ENCODE measurements at places on chromosomes 6 and 20.

DNA sequence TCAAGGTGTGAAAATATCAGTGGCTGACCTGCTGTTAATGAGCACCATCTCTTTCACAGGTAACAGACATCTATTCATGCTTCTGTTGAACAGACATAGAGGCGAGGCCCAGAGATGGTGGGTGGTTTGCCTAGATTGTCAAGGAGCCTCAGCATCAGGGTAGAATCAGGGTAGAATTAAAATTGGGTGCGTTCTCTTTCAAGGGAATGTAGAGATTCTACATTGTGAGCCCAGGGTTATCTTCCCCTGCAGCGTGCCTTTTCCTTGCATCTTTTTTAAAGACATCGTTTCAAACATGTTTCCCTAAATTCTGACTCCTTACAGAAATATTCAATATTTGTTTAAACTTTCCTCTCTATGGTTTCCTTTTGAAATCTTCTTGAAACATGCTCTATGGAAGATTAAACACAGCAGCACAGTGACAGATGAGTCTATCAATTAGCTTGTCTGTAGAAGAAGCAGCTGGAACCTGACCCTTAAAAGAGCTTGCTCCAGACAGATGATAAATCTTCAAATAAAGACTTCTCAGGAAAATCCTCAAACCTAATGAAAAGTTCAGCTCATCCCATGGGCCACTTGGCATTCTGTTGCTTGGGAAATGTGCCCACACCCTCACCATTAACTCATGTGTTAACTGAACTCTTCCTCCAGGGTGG lies 119.8 kb downstream of the IPCEF1 start:
- no peak for DNase-seq

DNA sequence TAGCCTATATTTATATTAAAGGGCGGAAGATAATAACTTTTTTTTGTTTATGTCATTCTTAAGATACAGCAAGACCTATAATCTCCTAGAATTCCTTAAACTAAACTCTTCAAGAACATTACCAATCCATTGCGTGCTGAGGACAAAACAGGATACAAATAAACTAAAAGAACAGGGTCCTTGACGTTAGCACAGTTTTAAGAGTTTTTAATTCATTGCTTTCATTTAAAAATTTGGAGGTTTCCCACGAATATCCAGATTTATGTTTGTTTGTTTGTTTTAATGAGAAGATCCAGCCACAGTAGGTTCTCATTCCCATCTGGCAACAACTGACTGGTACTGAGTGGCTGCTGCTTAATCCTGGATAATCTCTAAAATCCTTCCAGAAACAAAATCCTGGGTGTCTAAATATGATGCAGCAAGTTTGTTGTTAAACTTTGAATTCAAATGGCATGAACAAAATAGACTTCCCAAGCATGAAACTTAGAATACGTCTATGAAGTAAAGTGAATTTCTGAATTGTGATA lies 153.7 kb downstream of the HACE1 start:
- DNase-seq = no peak

- no peak for DNase-seq
These were observed 10.7 kb upstream of the MLIP start for GRCh38 chr6:54100411-54101006.

GRCh38 chr6:136341367-136341766 lies 51.7 kb upstream of the BCLAF1 start:
- DNase-seq = no peak

- DNase-seq = no peak
These were observed 45.6 kb downstream of the ARID1B start for GRCh38 chr6:156822747-156823206.

DNA sequence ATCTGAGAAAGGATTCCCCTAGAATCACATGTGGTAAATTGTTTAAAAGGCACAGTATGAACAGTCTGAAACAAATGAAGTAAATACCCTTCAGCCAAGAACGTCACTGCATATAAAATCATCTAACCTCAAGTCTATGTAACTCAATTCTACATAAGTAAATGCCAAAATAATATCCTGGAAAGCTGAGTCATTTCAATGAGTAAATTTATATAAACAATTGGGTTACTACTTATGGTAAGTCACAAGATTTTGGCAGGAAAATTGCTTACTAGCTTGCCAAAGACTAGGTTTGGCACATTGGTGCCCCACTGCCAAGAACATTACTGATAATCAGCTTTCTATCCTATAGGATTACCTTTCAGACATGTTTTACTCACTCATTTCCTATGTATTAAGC lies 8.4 kb downstream of the GMDS start:
- DNase-seq = no peak

DNA sequence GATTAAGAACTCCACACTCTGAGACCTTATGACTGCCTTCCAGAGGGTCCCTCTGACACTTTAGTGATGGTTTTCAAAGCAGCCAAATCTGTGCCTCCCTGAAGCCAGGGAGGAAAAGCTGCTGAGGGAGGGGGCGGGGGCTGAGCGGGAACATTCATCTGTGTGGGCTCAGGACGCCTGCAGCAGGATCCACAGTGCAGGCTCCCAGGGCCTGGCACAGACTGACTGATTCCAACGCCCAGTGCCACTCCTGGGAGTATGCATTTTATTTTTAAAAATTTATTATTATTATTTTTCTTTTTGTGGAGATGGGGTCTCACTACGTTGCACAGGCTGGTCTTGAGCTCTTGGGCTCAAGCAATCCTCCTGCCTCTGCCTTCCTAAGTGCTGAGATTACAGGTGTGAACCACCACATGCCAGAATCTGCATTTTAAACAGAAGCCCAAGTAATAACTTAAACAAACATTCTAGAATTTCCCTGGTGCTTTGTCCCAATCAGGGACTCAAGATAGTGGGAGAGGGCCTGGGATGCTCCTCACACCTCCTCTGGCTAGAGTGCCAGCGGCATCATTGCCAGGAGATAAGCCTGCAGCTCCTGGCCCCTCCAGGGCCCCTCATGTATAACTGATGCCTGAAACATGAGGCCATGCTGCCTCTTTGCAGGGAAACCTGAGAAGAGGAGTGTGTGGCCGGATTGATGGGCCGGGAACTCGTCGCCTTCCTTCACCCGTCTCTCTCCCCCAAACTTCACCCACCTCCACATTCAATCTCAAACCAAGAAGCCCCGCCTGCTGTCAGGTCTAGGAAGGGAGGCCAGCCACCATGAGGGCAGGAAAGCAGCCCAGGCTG lies 438 bp upstream of the TMC2 start:
- DNase-seq = no peak

DNA sequence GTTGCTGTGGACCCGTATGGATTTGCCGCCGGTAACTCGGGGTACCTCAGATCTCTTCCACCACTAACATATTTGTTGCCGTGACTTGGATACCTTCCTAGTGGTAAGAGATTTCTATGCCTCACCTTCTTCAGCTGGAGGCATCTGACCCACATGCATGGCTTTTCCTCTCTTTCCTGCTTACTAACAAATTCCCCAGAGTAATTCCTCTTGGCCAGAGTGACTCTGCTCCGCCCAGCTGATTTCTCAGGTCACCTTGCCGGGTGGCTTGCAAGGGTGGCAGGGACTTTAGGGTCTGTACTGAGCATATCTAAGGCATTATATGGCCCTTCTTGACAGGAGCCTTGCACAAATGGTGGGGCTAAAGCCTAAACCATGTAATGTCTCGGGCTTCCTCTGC lies 38.2 kb downstream of the FAM184A start:
- no peak for DNase-seq

- no peak for DNase-seq
These were observed 9.6 kb downstream of the DYNLRB1 start for GRCh38 chr20:34525709-34526416.

DNA sequence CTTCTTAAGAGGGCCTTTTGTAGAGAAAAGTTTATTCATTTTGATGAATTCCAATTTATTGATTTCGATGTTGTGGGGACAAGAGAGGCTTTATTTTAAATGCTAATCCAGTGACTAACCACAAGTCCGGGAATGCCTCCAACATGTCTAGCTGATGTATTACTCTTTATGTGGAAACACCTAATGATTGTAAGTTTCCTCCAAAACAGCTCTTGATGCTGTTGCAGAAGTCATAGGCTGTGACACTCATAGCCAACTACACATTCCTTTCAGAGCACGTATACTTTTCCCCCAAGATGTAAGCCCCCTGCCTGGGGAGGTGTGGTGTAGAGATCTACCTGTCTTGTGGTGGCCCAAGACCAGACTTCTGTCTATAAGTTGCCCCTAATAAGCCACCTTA lies 61.3 kb upstream of the RNF24 start:
- no peak for DNase-seq

DNA sequence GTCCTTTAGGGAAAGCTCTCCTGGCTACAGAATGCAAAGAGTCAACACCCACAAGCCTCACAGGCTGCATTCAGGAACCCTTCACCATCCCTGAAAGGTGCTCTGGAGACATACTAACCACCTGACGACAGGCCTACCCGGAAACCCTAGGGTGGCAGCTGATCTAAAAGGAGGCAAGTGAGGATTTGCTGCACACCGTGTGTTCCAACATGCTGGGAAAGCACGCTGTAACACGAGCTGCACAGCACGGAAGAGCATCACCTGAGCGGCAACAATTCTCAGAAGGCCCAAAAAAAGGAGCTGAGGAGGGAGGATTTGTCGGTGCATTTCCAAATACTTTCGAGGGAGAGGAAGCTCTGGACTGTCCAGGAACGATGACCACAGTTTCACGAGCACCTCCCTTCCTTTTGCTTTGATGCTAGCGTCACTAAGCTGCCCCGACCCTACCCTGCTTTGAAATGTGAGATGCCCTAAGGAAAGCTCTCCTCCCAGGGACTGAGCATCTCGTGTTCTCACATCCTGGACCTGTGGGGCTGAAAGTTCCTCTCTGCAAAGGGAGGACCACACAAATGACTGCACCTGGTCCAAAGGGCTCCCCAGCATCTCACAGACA lies 87.0 kb downstream of the PPP1R3G start:
- no peak for DNase-seq

- DNase-seq = no peak
These were observed 120.9 kb downstream of the CFAP61 start for GRCh38 chr20:20173254-20173653.

GRCh38 chr6:85726206-85726605 lies 83.5 kb upstream of the SYNCRIP start:
- no peak for DNase-seq

DNA sequence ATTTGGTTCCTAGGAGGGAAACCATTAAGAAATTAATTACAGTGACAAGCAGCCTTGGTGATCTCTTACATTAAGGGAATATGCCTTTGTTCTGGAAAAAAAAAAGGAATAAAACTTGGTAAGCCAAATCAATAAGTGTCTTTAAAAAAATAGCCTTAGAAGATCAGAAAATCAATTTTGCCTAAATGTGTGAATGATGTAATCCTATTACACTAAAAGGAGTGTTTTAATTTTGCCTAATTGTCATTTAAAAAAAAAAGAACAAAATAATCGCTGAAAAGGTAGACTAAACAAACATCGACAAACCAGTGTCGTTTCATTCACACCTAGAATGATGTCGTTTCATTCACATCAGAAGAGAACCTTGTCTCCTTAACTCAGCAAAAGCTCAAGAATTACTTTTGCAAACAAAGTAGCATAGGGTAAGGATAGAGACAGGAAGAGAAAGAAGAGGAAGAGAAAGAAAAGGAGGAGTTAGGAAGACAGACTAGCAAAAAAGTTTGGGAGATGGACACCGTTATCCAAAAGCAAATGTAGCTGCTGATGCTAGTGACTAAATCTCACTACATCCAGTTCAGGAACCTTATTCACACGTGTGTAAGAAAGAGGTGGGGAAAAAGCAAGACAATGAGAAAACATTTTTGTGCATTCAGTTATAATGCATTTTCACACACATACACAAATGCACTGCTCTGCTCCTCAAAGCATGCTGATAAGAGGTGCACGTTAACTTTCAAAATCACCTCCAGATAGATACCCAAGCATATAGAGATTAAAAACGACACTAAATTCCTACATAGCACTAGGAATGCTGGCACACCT lies 60.6 kb downstream of the HIVEP2 start:
- DNase-seq = no peak

DNA sequence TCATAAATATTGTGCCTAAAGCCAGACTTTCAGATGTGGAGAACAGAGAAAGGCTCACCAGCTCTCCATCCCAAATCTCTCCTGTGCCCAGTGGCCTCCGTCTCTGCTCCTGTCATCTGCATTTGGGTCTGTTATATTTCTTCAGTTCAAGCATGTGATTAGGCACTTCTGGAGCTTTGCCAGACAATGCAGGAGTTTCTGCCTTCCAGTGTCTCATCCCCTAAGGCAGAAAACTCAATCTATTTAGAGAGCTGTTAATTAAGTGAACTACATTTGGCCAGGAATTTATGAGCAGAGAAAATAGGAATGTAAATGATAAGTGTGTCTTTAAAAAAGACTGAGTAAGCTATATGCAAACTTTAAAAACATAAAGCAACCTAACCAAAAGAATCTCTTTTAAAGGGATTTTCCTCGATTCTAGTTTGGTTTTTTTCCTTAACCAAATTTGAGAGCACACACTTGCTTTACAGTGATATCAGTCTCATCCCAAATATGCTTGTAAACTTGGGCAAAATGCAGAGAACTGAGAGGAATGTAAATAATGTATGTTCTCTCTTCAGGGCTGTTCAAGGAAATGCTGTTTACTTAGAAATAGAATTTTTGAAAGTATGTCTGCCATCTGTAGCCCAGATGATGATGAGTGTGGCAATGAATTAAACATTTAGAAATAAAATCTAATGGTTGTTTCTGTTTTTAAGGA lies 113.9 kb downstream of the ELOVL4 start:
- DNase-seq = no peak
